ENCODE measurements at places on chromosomes 3 and 15.

DNA sequence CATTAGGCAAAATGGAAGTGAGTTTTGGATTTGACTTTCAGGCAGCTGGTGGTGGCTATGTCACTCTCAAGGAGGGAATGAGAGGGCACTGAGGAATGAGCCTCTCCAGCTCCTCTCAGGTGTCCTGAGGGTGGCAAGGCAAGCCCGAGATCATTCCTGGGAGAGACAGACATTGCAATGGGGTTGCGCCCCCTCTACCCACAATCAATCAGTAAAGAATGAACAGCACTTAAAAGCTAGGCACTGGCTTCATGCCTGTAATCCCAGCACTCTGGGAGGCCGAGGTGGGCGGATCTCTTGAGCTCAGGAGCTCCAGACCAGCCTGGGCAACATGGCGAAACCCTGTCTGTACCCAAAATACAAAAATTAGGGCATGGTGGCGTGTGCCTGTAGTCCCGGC, 14.1 kb upstream of the SHF start:
- no peak for DNase-seq

DNA sequence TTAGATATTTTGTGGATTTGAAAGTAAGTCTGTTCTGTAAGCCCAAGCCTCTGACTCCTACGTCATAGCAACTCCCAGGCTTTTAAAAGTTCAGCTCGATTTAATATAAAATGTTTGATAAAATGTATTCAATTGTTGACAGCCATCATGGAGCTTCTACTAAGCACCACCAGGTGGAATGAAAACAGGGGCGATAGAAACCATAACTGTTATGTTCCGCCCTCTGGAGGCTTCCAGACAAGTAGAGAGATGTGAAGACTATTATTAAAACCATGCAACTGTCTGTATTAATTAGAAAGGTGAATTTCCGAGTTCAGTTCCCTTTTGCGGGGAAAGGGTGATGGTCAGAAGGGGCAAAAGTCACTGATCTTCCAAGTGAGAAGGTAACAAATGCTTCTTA, 292.2 kb downstream of the NR2F2 start:
- no peak for DNase-seq

DNA sequence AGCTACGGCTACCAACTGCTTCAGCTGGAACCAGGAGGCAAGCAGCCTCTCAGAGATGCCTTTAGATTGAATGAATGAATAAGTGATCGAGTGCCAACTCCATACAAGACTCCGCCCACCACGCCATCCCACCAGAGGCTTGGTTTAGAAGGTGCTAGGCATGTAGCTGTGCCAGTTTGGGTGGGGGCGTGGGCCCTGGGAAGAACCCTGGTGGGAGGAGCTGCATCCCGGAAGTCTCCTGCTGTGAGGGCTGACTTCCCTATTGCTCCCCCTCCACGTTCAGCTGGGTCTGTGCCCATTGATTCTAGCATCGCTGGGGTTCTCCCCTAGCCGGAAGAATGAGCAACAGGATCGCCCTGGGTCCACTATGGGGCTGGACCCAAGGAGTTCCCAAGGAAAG, 20.9 kb downstream of the LINGO1 start:
- no peak for DNase-seq

GRCh38 chr3:38717355-38718240, 68.1 kb upstream of the SCN5A start:
- DNase-seq: no peak

GRCh38 chr3:127452321-127452821, 138.2 kb downstream of the TPRA1 start:
- no peak for DNase-seq

- DNase-seq: no peak
These were observed 233.9 kb upstream of the CADM2 start for GRCh38 chr3:84724877-84725276.

- DNase-seq: peak; percentile 12
These were observed 183.8 kb downstream of the OPA1 start for GRCh38 chr3:193776626-193777358.

DNA sequence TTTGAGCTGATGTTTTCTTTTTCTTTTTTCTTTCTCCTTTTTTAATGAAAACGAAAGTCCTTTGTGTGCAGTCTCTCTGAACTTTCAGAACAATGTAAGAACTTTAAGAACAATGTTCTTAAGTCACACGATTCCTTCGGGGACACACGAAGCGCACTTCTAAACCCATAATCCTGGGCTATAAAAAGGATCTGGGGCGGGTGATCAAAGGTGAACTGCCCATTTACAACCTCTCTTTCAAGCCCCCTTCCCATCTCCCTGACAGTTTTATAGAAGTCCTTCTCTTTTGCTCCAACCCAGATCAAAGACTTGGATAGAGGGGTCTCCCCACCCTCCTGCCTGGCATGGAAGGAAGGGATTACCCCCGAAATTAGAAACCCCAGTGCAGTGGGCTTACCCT, 126.8 kb downstream of the BDH1 start:
- no peak for DNase-seq

DNA sequence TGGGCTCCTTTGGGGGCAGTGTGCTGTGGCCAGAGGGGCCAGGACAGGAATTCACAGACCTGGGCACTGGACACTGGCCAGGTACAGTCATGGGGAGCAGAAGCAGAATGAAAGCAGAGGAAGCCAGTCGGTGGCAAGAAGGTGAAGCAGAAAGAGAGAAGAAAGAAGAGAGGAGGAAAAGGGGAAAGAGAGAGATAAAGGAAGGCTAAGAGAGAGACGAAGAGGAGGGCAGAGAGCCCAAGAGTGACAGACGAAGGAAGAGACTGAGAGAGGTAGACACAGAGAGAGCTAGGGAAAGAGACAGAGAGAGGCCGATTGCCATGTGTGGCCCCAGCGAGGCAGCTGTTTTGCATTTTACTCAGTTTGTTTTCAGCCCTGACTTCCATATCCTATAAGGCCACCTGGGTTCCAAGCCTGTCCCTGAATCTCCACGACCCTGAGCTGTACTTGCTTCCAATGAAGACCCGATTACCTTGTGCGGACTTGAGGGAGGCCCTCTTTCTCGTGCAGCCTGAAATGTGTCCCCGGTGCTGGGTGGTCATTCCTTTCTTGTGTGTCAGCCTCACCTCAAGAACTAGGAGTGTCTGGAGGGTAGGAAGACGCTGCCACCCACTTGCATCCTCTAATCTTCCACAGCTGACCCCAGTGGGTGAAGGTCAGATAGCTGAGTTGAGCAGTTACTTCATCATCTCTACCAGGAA, 73.9 kb downstream of the LSM3 start:
- DNase-seq: no peak

GRCh38 chr15:45993508-45993907, 358.7 kb downstream of the SQOR start:
- DNase-seq: no peak

GRCh38 chr3:112874725-112875124, 28.1 kb upstream of the CD200R1L start:
- no peak for DNase-seq

DNA sequence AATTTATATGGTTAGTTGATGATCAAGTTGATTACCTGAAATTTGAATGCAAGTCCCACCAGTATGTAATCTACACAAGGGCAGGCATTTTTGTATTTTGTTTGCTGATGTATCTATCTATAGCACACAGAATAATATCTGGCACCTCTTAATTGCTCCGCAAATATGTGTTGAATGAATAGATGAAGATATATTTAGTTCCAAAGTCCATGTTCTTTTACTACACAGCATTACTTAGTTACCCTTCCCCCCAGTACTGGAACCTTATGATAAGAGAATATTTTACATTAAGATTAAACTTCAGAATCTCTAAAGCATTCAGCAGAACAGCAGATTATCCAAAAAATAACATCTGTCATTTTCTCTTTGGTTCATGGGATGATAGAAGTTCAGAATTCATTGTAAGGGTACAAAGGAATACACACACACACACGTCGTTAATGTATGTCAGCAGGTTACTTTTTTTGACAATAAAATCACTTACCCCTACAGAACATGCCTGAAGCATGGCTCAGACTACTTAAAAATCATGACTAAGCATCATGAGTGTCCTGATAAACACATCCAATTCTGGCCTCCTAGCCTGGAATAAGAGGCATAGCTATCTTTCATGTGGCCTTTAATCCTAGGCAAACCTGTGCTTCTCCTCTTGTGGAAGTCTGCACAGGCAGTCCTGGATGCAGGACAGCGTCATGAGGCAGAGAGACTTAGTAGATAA, 148.9 kb upstream of the TBC1D5 start:
- DNase-seq: no peak
